SK-MEL-5 (cell line): ENCODE measurements at places on chromosomes 3 and 15.

- peak; percentile 40 for DNase-seq
These were observed 13.6 kb downstream of the PDZRN3 start for GRCh38 chr3:73611176-73611575.

- no peak for DNase-seq
These were observed 28.2 kb upstream of the GBE1 start for GRCh38 chr3:81789691-81790090.

- DNase-seq = no peak
These were observed 12.6 kb downstream of the RASGRF1 start for GRCh38 chr15:79078003-79078402.

DNA sequence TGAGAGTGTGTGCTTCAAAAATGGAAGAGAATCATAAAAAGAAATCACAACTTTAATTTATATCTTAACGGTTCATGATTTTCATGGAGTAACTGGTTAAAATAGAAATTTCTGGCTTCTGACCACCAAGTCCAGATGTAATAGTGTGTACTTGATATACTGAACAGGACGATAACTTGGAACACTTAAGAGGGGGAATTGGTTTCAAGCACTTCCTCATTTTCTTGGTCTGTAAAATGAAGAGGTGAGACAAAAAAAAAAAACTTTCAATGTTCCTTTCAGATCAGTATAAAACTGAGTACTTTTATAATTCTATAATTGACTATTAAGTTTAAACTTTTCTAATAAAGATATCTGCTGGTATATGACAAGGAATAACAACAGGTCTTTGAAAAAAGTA lies 64.0 kb upstream of the TRA2B start:
- no peak for DNase-seq

DNA sequence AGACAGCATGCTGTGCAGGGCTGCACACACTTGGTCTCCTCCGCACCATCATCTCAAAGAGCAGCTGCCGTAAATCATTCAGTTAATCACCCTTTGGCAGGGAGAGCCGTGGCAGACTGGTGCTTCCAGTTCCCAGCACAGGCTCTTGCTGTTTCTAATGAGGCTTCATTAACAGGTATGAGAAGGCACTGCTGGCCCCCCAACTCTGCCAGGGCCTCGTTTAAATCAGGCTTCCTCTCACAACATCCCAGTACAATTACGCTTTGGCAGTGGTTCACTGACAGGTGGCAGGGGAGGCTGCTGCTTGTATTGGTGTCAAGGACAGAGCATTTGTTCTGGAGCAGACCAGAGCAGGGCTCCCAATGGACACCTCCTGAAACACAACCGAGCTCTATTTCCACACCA lies 77.1 kb downstream of the BFSP2 start:
- no peak for DNase-seq

DNA sequence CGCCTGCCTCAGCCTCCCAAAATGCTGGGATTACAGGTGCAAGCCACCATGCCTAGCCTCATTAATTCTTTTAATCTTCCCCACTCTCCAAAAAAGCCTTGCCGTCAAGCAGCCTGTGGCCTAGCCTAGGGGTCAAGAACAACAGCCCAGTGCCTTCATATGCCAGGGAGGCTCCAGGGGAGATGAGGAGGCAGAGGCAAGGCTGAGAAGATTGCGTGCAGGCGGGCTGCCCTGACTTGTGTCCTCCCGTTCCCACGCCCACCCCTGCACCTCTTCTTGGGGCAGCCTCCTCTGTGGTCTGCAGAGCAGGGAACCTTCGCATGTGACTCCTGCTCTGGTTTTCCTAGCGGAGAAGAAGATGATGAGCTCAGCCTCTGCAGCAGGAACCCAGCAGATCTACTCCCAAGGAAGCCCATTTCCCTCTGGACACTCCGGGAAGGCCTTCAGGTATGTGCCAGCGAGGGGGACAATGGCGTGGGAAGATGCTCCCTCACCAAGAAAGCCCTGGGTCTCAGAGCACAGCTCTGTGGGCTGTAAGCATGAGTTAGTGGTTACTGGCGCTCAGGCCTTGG lies 118.5 kb upstream of the ABHD17C start:
- DNase-seq = no peak

- DNase-seq = no peak
These were observed 139.2 kb downstream of the VPS13C start for GRCh38 chr15:61921093-61921492.

GRCh38 chr3:99504258-99504657 lies 134.1 kb upstream of the COL8A1 start:
- no peak for DNase-seq

GRCh38 chr3:78459796-78460195 lies 1308.0 kb downstream of the ROBO1 start:
- DNase-seq = no peak

DNA sequence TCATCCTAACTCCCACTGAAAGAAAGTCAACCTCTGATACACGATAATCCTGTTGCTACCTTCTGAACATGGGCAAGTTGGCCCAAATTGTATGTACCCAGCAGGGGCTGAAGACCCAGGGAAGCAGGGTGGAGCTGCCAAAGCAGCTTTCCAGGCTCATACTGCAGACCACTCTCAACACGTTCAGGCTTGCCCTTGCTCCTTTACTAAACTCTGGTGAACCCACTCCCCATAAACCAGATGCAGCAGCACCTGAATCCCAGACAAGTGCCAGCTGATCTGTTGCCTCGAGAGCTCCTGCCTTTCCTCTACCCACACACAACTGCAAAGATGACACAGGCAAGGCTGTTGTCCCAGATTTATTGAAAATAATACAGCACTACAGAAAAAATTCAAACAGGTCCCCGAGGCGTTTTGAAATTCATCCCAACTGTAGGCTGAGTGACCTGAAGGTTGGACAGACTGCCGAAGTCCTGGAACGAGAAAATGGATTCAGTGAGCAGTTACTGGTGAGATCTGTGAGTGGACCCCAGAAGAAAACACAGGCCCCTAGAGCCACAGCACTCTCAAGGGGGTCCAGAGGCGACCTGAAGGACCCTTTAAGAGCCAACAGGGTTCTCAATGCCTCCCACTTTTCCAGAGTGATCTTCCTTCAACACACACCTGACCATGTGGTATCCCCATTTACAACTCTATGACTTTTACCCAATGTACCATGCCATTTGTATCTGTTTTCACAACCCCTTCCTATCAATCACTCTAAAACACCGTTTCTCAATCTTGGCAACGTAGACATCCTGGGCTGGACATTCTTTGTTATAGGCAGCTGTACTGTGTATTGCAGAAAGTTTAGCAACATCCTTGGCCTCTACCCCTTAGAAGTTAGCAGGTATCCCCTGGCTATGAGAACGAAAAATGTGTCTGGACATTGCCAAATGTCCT lies 3.6 kb downstream of the RPS17 start:
- no peak for DNase-seq

- no peak for DNase-seq
These were observed 871.0 kb downstream of the OTOL1 start for GRCh38 chr3:162367429-162368260.

- no peak for DNase-seq
These were observed 112.9 kb downstream of the ULK4 start for GRCh38 chr3:41848753-41849574.

DNA sequence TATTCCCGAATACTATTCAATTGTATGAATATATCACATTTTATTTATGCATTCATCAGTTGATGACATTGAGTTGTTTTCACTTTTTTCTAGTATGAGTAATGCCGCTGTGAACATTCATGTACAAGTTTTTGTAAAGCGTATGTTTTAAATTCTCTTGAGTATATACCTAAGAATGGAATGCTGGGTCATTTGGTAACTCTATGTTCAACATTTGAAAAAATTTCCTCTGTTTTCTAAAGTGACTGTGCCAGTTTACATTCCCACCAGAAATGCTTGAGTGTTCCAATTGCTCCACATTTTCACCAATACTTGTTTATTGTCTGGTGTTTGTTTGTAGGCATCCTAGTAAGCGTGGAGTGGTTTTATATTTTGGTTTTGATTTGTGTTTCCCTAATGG lies 144.5 kb downstream of the EPHA6 start:
- no peak for DNase-seq

- no peak for DNase-seq
These were observed 39.5 kb upstream of the C3orf80 start for GRCh38 chr3:160185751-160186150.

- no peak for DNase-seq
These were observed 4.9 kb upstream of the DYNC1LI1 start for GRCh38 chr3:32575451-32576113.

DNA sequence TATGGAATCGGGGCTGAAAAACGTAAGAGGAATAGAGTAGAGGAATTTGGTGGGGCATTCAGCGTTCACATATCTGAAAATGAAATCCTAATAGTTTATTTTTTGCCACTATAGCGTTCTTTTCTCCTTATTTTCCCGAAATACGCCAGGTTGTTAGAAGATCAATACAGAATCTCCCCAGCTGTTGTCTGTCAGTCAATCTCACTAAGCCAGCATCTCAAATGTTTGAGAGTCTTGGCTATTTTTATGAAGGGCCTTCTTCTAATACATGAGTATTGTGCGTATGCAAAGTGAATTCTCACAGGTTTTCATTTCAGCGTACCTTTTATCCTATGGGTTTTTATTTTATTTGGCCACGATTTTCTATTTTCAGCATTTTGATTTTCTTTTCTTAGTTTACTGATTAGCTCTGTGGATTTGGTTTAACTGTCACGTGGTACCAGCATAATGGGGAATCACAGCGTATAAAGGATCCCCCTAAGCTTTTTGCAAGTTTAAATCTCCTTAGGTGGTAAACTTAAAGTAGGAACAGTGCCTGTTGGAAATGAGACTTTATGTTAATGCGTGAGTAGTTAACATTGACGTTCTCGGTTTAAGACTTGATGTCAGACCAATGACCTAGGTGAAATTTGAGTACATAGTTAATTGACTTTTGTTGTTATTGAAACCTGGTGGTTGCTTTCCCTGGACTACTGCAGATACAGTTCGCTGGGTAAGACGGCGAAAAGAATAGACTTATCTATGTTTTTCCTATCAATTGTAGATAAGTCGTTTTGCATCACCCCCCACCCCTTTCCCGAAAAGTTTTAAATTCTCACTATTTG lies 1.3 kb downstream of the FXR1 start:
- DNase-seq = no peak

DNA sequence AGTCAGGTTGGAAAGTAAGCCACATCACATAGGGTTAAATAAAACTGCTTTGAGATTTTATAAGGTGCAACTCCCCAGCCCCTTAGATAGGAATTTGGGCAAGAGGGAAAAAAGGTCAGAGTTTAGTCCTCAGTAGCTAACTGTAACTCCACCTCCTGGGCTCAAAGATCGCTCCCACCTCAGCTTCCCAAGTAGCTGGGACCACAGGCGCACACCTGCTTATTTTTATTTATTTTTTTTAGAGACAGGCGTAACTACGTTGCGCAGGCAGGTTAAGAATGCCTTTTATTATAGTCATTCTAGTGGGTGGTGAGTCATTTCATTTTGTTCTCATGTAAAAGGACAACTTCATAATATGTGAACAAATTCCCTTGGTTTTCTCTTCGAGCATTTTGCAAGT lies 14.7 kb downstream of the TM2D3 start:
- no peak for DNase-seq

GRCh38 chr15:41936649-41937567 lies 35.4 kb downstream of the EHD4 start:
- no peak for DNase-seq

- no peak for DNase-seq
These were observed 184.4 kb downstream of the SHOX2 start for GRCh38 chr3:157921811-157922210.

DNA sequence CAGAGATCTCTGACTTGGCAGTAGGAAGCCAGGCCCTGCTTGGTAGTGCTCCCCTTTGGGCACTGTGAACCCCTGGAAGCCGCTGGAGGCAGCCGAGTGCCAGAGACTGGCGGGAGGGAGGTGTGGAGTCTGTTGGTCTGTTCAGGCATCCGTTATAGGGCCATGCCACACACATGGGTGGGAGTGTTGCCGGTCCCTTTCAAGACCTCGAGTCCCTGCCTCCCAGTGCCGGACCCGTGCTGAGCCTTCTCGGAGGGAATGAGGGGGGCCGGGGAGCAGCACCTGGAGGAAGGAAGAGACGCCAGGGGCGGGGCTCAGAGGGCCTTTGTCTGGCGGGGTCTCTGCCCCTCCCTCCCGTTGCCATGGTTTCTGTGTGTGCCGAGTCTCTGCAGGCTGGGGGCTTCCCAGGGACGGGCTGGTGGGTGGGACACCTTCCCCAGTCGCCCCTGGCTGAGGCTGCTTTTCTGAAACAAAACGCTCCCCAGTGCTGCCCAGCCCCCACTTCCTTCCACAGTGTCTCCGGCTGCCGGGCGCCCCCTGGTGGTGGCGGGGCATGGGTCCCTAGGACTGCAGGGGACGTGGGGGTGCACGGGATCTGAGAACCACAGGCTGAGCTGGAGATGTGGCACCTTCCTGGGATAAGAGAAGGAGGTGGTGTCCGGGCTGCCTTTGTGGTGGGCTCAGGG lies 10.0 kb downstream of the GNAI2 start:
- peak; percentile 79 for DNase-seq

GRCh38 chr15:38714309-38715072 lies 149.9 kb upstream of the RASGRP1 start:
- peak; percentile 64 for DNase-seq

GRCh38 chr3:150697646-150698045 lies 6.1 kb downstream of the ERICH6 start:
- DNase-seq = no peak

GRCh38 chr15:99961011-99961441 lies 227.8 kb upstream of the LYSMD4 start:
- peak; percentile 76 for DNase-seq

- DNase-seq = no peak
These were observed 32.8 kb upstream of the TF start for GRCh38 chr3:133713347-133713746.

GRCh38 chr3:100072326-100073048 lies 41.8 kb downstream of the FILIP1L start:
- no peak for DNase-seq

GRCh38 chr3:128620268-128620691 lies 30.3 kb downstream of the RPN1 start:
- peak; percentile 24 for DNase-seq

DNA sequence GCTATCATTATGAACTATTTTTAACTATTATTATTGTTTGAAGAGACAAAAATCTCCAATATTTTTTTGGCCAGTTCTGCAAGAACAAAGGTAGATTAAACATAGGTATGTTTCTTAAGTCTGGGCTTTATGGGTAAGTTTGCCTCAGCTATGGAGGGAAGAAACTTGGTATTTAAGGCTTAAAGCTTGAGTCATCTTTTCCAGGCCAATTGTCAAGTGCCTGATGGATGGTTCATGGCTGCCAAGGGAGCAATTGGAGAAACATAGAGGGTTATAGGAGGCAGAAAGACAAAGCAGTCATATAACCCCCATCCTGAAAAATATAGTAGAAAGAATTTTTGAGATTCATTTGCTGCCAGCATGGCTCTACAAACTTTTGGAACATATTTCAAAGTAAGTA lies 7.2 kb upstream of the STAC start:
- DNase-seq = no peak

- no peak for DNase-seq
These were observed 244.4 kb downstream of the TIGIT start for GRCh38 chr3:114538211-114538610.

DNA sequence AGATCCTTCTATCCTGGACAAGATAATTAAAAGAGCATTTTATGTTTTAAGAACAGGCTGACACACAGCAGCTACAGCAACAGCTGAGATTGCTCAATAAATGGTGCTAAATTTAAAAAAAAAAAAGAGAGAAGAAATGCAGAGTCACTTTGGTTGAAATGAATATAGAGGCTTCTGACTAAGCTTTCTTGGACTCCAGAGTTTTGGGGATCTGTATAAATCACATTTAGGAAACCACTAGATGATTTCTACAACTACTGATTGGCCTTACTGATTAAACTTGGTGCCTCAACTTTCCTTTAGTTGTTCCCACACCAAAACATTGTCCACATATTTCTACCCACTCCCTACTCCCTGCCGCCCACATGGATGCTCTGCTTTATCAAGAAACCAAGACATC lies 132.9 kb upstream of the ZBTB20 start:
- no peak for DNase-seq
